Myometrial cell (primary cell): ENCODE measurements at places on chromosomes 5 and 9. TPM values are rescaled to one million over a fixed set of nuclear protein-coding genes. Genes with fewer than 3 reads are reported as not detected.

Gene GFI1B
- not detected in 2 replicates for total RNA-seq

Gene FSTL4
- total RNA-seq: not detected in 2 replicates

Gene NUTM2G
- not detected in 2 replicates for total RNA-seq

Gene GALT
- total RNA-seq: 19.0 and 20.2 TPM in 2 replicates

Gene CCNI2
- not detected in 2 replicates for total RNA-seq

Gene CCDC171
- total RNA-seq: 1.4 and 2.1 TPM in 2 replicates

Gene ANKRD31
- under 0.01 TPM in 1 of 2 replicates, not detected in the other for total RNA-seq

Gene GDA
- total RNA-seq: 0.18 TPM in 1 of 2 replicates, not detected in the other

Gene RAB3C
- not detected in 2 replicates for total RNA-seq

Gene WWC1
- not detected in 2 replicates for total RNA-seq

Gene ACER2
- 2.9 and 3.4 TPM in 2 replicates for total RNA-seq

Gene HAND1
- 0.18 and 1.2 TPM in 2 replicates for total RNA-seq

Gene SLC2A8
- 11.0 and 17.7 TPM in 2 replicates for total RNA-seq

Gene KCNMB1
- not detected in 2 replicates for total RNA-seq

Gene GLRA1
- total RNA-seq: not detected in 2 replicates

Gene FAM114A2
- total RNA-seq: 19.3 and 30.3 TPM in 2 replicates

Gene BTNL9
- not detected in 2 replicates for total RNA-seq

Gene PFN3
- not detected in 2 replicates for total RNA-seq

Gene CMYA5
- total RNA-seq: 0.58 and 0.89 TPM in 2 replicates

Gene TEX48
- total RNA-seq: not detected in 2 replicates

Gene PPP3R2
- not detected in 2 replicates for total RNA-seq

Gene SIL1
- total RNA-seq: 71.2 and 72.1 TPM in 2 replicates

Gene RMRP
- 1,659 and 5,862 TPM in 2 replicates for total RNA-seq

Gene C6
- not detected in 2 replicates for total RNA-seq

Gene SPATA31D4
- not detected in 2 replicates for total RNA-seq

Gene HABP4
- 11.0 and 19.5 TPM in 2 replicates for total RNA-seq

Gene COL23A1
- not detected in 2 replicates for total RNA-seq

Gene GNA14
- not detected in 2 replicates for total RNA-seq

Gene GMCL2
- not detected in 2 replicates for total RNA-seq

Gene AQP7
- not detected in 2 replicates for total RNA-seq

Gene NUTM2F
- total RNA-seq: not detected in 2 replicates

Gene BAAT
- total RNA-seq: not detected in 2 replicates

Gene DNAJB5
- 16.1 TPM in 2 replicates for total RNA-seq

Gene CARD9
- total RNA-seq: 6.7 and 8.1 TPM in 2 replicates

Gene EPB41L4A
- under 0.01 TPM in 1 of 2 replicates, not detected in the other for total RNA-seq

Gene CFAP157
- not detected in 2 replicates for total RNA-seq

Gene PPP2R2B
- 0.29 TPM in 1 of 2 replicates, not detected in the other for total RNA-seq

Gene FER
- 8.1 and 15.4 TPM in 2 replicates for total RNA-seq

Gene IRGM
- total RNA-seq: not detected in 2 replicates

Gene CCDC127
- total RNA-seq: 2.9 and 4.6 TPM in 2 replicates

Gene ZNF354C
- total RNA-seq: 2.9 and 4.1 TPM in 2 replicates

Gene C5orf34
- total RNA-seq: 3.7 and 8.5 TPM in 2 replicates

Gene WDR31
- 0.29 and 2.1 TPM in 2 replicates for total RNA-seq

Gene PCDHB8
- not detected in 2 replicates for total RNA-seq

Gene CEL
- total RNA-seq: under 0.01 TPM in 2 replicates

Gene PCAT7
- total RNA-seq: under 0.01 TPM in 1 of 2 replicates, not detected in the other

Gene UGT3A2
- total RNA-seq: not detected in 2 replicates

Gene TTC39B
- 14.2 and 15.9 TPM in 2 replicates for total RNA-seq

Gene PAEP
- total RNA-seq: not detected in 2 replicates

Gene LHFPL2
- 21.6 and 28.0 TPM in 2 replicates for total RNA-seq

Gene SHOC1
- total RNA-seq: under 0.01 TPM in 2 replicates

Gene CD72
- total RNA-seq: 0.35 and 1.2 TPM in 2 replicates

Gene PHF19
- 56.5 and 62.0 TPM in 2 replicates for total RNA-seq
